ENCODE measurements at places on chromosomes 2 and 18. TPM values are rescaled to one million over a fixed set of nuclear protein-coding genes. Genes with fewer than 3 reads are reported as not detected.

DNA sequence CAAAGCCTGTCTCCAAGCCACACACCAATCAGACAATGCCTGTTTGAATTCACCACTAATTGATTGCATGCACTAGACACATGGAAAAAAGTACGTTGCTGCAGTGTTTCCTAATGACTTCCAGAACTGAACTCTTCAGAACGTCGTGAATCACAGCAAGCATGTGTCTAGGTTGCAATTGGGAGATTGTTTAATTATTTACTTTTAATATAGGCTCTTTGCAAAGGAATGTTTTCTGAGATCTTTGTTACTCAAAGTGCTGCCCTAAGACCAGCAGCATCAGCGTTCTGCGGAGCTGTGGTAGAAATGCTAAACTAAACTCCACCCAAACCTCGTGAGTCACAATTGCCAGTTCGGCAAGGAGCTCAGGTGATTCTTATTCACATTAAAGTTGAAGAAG, 52.7 kb upstream of the CCDC68 start:
- no peak for DNase-seq

LYPD1 gene
- polyA plus RNA-seq = 94.3 TPM

GRCh38 chr2:218179782-218180181, 13.0 kb upstream of the CXCR1 start:
- no peak for DNase-seq

DNA sequence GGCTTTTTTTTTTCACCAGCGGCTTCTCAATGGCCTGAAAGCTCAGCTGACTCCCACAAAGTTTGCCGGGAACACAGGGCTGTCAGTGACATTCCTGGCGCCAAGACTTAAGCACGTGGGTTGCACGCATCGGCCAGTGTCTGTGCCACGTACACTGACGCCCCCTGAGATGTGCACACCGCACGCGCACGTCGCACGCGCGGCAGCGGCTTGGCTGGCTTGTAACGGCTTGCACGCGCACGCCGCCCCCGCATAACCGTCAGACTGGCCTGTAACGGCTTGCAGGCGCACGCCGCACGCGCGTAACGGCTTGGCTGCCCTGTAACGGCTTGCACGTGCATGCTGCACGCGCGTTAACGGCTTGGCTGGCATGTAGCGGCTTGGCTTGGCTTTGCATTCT, 63.2 kb downstream of the CCDC74A start:
- DNase-seq = no peak

GRCh38 chr2:121019071-121019470, 265.9 kb downstream of the TFCP2L1 start:
- no peak for DNase-seq

SERPINB13 gene
- not detected for polyA plus RNA-seq

- no peak for DNase-seq
Measured at GRCh38 chr2:106107509-106108131, 86.5 kb downstream of the UXS1 start.

FRZB gene
- 10.9 TPM for polyA plus RNA-seq

CRACDL gene
- polyA plus RNA-seq = 2.5 TPM

DNA sequence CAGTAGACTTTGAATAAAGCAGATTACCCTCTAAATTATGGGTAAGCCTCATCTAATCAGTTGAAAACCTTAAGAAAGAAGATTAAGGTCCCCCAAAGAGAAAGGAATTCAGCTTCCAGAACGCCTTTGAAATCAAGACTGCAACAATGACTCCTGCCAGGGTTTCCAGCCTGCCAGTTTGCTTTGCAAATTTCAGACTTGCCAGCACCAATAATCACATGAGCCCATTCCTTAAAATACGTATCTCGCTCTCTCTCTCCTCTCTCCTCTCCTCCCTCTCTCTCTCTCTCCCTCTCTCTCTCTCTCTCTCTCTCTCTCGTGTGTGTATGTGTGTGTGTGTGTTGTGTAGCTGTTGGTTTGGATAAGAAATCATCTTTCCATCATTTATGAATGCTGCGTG, 184.2 kb downstream of the PDE1A start:
- DNase-seq = no peak

GRCh38 chr2:212227755-212228154, 310.8 kb downstream of the ERBB4 start:
- no peak for DNase-seq

CROCC2 gene
- polyA plus RNA-seq = 0.10 TPM

- no peak for DNase-seq
Measured at GRCh38 chr2:177038787-177039484, 173.7 kb upstream of the HNRNPA3 start.

- DNase-seq = no peak
Measured at GRCh38 chr2:36716111-36716510, 19.6 kb downstream of the VIT start.
